ENCODE measurements at places on chromosomes 12 and 14.

- peaks cover 5% of the 10 kb centered on the region for H3K4me1 ChIP-seq
- H3K27me3 ChIP-seq, result peaks cover 5% of the 10 kb centered on the region
- no peak for DNase-seq
- H3K36me3 ChIP-seq, result no peaks in the 10 kb centered on the region
Measured at GRCh38 chr12:129379076-129379804, 524.6 kb downstream of the TMEM132D start.

DNA sequence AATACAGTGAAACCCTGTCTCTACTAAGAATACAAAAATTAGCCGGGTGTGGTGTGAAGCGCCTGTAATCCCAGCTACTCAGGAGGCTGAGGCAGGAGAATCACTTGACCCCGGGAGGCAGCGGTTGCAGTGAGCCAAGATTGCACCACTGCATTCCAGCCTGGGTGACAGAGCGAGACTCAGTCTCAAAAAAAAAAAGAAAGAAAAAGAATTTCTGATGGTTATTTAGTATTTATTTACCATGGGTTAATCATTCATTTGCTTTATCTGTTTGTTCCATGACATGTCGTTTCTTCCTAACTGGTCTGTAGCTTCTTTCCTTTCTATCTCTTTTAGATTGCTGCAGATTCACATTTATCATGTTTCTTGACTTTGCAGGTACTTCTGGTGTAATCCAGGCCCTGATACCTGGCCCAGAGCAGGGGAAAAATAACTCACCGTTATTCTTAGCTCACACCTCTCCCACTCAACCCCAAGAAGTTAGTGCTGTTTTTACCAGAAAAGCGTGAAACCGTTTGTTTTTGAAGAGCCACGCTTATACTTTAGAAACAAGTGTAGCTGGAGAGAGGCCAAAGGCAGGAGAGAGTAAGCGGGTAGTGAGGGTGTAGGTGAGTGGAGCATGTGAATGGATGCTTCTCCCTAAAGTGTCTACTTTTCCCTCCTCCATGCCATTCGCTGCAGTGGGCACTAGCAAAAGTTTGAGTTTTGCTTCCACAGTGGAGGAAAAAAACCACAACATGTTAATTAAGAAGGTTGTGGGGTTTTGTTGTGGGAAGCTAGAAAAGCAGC is 45.4 kb downstream of the SRGAP1 start:
- H3K4me1 ChIP-seq, result no peaks in the 10 kb centered on the region
- H3K27me3 ChIP-seq, result no peaks in the 10 kb centered on the region
- H3K36me3 ChIP-seq, result peaks cover 5% of the 10 kb centered on the region
- H3K4me3 ChIP-seq, result no peak overlapping the region
- H3K27ac ChIP-seq, result peak overlapping the region; percentile 45
- DNase-seq, result no peak

- peaks cover 63% of the 10 kb centered on the region for H3K27me3 ChIP-seq
- peak within 1 kb of the TSS; percentile 80 for H3K4me3 ChIP-seq
- H3K36me3 ChIP-seq, result peaks cover 4% of the 10 kb centered on the region
- no peak within 1 kb of the TSS for H3K27ac ChIP-seq
Measured at GRCh38 chr14:77498120-77498979, at the start of gene ISM2. Gene ISM2, minus strand, starts transcription at chr14:77498816. Its CDS starts 23 bp downstream, at chr14:77498793.

DNA sequence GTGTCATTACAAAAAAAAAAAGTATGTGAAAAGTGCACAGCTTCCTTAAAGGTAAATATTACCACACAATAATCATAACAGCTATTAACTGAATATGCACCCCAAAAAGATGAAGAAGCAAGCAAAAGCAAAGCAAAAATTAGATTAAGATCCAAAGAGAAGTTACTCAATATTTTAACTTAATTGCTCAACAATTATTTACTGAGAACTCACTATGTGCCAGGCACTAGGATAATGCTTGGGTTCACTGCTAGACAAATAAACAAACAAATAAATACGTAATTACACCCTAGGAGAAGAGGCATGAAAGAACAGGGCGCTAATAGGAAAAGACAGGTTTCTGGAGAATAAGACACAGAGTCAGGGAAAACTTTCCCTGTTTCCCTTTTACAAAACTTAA is 33.4 kb downstream of the PPP1R12A start:
- no peak overlapping the region for H3K4me3 ChIP-seq
- no peaks in the 10 kb centered on the region for H3K27me3 ChIP-seq
- H3K4me1 ChIP-seq, result peaks cover 20% of the 10 kb centered on the region
- H3K27ac ChIP-seq, result peak overlapping the region; percentile 40
- H3K36me3 ChIP-seq, result peaks cover 6% of the 10 kb centered on the region

DNA sequence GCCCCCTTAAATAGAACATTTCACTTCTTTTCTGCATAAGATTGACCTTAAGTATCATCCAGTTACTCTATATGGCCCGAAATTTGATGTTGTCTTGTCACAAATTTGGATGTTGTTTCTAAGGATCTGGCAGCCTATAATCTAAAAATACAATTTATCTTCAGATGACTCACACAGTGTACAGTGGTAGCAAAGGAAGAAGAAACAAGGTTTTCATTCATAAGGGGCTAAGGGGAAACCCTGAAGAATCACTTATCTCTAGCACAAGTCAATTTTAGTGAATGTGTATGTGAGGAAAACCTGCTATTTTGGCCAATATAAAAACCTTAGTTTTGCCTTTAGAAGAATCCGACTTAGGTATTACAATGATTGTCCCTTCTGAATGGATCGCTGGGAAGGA is 606.3 kb upstream of the LRFN5 start:
- H3K27me3 ChIP-seq, result no peaks in the 10 kb centered on the region
- no peak for DNase-seq
- H3K4me3 ChIP-seq, result no peak overlapping the region

DNA sequence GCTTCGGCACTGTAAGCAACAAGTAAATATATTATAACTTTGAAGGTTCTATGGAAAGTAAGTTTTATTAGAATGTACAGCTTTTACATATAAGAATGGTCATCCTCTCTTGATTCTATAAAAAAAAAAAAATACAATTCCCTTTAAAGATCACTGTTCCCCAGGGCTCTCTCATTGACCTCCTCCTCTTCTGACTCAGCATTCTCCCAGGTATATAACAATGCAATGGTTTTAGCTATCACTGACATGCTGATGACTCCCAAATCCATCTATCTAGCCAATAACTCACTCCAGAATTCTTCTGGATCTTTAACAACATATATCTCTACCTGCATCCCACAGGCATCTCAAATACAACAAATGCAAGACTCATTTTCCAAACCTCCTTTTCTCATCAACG is 62.7 kb downstream of the EEA1 start:
- DNase-seq, result no peak
- H3K27ac ChIP-seq, result no peak overlapping the region
- no peaks in the 10 kb centered on the region for H3K27me3 ChIP-seq
- H3K4me1 ChIP-seq, result no peaks in the 10 kb centered on the region
- H3K4me3 ChIP-seq, result no peak overlapping the region

DNA sequence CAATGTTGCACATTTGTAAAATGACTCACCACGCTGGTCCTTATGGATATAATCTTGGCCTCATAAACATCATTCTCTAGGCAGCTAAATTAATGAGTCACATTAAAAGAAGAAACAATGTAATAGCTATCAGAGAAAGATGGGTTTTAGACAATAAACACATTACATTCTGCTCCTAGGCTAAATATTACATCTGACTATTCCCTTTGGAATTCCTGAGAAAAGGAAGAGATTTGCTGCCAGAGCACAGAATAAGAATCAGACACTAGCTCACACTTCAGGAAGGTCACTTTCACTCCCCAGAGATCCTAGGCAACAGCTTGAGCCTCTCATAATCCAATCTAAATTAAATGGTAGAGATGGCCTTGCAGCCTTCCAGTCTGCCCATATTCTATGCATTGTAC is 218.2 kb downstream of the PTPRO start:
- no peak overlapping the region for H3K27ac ChIP-seq
- no peak overlapping the region for H3K4me3 ChIP-seq
- no peak for DNase-seq
- H3K4me1 ChIP-seq, result no peaks in the 10 kb centered on the region
- no peaks in the 10 kb centered on the region for H3K36me3 ChIP-seq

GRCh38 chr14:99028521-99028920 is 243.5 kb downstream of the BCL11B start:
- no peak overlapping the region for H3K4me3 ChIP-seq
- peaks cover 44% of the 10 kb centered on the region for H3K27me3 ChIP-seq
- H3K4me1 ChIP-seq, result peaks cover 5% of the 10 kb centered on the region

DNA sequence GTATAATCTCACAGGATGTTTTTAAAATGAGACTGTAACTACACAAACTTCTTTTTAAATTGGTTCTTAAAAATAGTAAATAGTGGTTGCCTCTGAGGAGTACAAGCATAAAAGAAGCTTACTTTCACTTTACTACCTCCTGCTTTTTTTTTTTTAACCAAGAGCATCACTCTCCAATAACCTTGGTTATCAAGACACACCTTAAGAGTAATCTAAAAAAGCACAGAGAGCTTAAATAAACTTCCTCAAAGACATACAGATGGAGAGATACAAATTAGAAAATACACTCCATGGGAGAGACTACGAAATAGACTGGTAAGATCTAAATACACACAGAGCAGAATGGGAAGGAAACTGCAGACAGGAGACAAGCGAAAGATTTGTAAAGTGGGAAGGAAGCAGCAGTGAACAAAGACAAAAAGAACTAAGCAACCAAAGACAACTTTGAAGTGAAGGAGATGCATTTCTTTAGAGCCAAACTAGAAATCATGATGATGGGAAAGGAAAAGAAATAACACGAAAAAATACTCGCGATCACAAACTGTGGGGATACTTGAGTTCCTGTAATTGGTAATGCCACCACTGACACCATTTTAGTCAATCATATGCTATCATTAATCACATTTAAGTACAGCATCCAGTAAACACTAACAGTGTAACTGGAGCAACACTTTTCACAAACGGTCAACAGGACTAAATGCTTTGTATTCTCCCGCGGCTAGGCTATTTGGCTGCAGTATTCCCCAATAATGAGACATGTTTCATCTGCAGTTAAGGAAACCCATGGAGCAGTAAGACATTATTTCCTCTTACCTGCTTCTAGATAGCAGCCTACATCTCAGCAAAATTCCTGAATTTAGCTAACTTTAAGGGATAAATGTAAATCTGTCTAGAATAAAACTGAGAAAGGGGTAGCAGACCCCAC is 8.2 kb downstream of the SINHCAF start:
- no peaks in the 10 kb centered on the region for H3K27me3 ChIP-seq
- DNase-seq, result no peak
- H3K36me3 ChIP-seq, result peaks cover 58% of the 10 kb centered on the region
- peak overlapping the region; percentile 61 for H3K27ac ChIP-seq

DNA sequence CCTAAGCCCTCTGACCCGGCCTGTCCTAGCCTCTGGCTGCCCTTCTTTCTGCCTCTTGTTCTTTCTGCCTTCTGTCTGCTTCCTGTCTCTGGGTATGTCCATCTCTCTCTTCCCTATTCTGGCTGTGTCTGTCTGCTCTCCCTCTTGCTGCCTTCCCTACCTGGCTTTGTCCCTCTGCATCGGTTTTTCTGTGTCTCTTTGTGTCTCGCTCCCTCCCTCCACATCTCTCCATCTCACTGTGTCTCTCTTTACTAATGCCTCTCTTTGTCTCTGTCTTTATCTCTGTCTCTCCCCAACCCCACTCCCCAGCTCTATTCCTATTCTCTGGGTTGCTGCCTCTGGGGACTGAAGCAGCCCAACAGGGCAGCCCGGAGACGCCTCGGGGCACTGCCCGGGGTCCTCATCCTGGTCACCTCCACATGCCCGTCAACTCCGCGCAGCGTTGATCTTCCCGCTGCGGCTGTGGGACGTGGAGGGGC is 10.1 kb downstream of the SHMT2 start:
- peaks cover 81% of the 10 kb centered on the region for H3K27me3 ChIP-seq
- no peak overlapping the region for H3K27ac ChIP-seq
- DNase-seq, result no peak
- H3K36me3 ChIP-seq, result peaks cover 1% of the 10 kb centered on the region

- no peak overlapping the region for H3K4me3 ChIP-seq
- DNase-seq, result no peak
- H3K27me3 ChIP-seq, result no peaks in the 10 kb centered on the region
- H3K4me1 ChIP-seq, result peaks cover 20% of the 10 kb centered on the region
Measured at GRCh38 chr12:90062799-90063198, 354.2 kb upstream of the ATP2B1 start.
